GM23338 (cell line): ENCODE measurements at places on chromosomes 13 and 19.

DNA sequence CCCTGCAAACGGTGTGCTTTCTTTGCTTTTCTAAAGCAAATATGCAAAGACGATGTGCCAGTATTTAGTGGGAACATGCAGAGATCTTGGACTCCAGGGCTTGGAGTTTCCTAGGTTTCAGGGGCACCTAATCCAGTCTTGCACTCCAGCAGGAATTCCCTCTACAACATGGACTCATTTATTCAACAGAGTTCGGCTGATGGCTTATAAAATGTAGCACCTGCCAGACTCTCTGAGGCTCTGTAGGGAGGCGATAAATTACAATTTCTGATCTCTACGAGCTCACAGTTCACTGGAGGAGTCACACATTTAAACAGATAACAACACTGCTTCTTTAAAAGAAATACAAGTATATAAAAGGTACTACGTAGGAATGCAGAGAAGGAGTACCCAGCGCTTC, 143.7 kb downstream of the FGF9 start:
- DNase-seq = no peak

GRCh38 chr13:104530741-104531140, 1464.5 kb upstream of the SLC10A2 start:
- no peak for DNase-seq

- no peak for DNase-seq
Measured at GRCh38 chr13:99053636-99054233, 75.9 kb upstream of the DOCK9 start.

GRCh38 chr13:41054212-41054877, 7.0 kb upstream of the WBP4 start:
- DNase-seq = peak; percentile 63
